Spinal cord (tissue), 10 donors: ENCODE measurements at places on chromosomes 2 and 18.

- no peak for DNase-seq
Observed at GRCh38 chr2:209473930-209474419, 50.1 kb downstream of the MAP2 start.

DNA sequence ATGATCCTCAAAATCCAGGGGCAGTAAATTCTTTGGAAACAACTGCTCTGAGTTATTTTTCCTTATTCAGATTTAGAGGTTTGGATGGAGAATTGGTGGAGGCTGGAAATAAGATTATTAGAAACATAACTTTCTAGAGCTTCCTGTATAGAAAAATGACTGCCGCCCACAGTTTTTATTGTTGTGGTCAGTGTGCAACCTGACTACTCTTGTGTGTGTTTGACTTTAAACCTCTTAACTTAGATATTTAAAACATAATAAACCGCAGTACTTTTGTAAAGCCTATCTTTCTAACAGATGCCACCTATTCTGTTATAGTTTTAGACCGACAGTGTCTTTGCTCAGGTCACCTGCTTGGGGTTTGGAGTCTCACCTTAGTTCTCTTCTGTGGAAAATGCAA is 115.4 kb upstream of the BCL2L11 start:
- DNase-seq, result no peak

- DNase-seq, result no peak
Observed at GRCh38 chr2:64838817-64839216, 150.4 kb upstream of the SLC1A4 start.

GRCh38 chr2:188853307-188853706 is 120.9 kb upstream of the COL3A1 start:
- DNase-seq, result no peak

DNA sequence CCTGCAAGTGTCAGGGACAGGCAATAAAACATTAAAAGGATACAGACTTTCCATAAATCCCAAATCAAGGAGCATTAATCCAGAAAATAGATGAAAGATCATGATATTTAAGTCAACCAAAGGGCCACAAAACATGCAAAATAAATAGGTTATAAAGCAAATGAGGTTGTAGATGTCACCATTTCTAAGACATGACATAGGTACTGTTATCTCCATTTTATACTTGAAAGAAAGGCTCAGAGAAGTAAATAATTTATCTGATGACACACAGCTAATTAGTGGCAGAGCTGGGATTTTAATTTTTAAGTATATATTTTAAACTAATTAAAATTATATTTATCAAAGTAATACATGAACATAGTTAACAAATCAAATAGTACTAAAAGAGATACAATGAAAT is 301.8 kb downstream of the AGPS start:
- DNase-seq, result no peak

GRCh38 chr2:240143801-240144648 is 3.6 kb upstream of the OTOS start:
- no peak for DNase-seq

DNA sequence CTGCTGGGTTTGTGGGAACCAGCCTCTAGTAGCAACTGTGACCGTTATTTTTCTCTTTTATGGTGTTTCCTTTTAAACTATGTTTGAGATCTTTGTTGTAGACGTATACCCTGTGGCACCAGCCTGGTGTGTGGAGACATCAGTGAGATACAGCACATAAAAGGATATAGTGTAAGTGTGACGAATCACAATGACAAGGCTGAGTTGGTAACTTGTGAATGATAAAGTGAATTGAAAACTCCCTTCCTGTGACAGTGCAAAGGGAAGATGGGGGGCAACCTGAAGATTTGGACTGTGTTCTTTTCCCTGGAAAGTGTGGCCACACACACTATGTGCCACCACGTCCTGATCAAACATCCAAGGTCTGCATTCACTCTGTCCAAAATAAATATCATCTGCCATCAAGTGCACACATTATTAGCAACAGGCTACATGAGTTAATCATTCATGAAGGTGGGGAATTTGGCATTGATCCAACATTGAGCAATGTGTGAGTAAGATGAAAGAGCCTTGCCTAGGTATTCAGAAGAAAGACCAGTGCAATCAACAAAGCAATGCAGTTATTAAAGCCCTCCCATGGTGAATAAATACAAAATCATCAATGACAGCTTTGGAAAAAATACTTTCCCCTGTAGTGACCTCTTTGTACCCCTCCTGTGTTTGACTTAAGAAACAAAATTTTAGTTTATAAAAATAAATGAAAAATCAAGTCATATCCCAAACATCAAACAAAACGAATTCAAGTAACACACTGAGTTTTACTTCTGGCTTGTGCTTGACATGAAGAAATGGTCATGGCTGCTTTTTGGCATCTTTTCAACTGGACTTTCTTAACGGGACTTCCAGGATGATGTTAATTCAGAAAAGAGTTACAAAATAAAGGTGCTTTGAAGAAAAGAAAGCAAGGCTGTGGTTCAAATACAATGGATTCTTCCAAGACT is 1280.5 kb upstream of the ZEB2 start:
- no peak for DNase-seq

GRCh38 chr2:70124983-70125480 is 37.8 kb downstream of the PCBP1 start:
- DNase-seq, result no peak

DNA sequence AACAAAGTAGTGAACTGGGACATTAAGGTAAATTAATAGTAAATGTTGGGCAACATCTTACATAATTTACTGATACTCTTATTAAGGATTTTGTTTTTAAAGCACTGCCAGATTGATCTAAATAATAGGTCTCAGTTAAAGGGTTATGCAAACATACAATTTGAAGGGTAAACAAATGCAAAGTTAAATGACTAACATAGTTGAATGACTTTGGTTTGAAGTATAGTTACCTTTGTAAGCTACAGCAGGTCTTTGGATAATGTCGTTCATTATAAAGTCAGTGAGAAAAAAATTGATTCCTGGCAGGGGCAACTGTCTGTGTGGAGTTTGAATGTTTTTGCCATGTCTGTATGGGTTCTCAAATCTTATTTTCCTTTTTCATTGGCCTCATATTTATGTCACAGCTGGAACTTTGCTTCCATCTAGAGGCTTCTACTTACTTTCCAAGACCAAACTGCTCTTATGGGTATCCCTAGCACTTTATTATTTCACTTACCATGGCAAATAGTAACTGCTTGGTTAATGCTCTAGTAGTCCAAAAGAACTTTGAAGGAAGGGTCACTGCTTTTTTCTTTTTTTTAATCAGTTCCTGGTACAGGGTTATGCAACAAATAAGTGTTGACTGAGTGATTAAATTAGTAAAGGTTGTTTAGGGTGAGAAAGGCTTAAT is 107.8 kb downstream of the NBEAL1 start:
- peak; percentile 66 for DNase-seq

- no peak for DNase-seq
Observed at GRCh38 chr2:147232225-147232669, 612.6 kb upstream of the ACVR2A start.

- no peak for DNase-seq
Observed at GRCh38 chr2:200397785-200398184, 91.3 kb downstream of the SPATS2L start.

GRCh38 chr2:118183381-118183780 is 95.1 kb downstream of the INSIG2 start:
- no peak for DNase-seq

GRCh38 chr2:200670313-200670712 is 84.5 kb downstream of the AOX1 start:
- no peak for DNase-seq

DNA sequence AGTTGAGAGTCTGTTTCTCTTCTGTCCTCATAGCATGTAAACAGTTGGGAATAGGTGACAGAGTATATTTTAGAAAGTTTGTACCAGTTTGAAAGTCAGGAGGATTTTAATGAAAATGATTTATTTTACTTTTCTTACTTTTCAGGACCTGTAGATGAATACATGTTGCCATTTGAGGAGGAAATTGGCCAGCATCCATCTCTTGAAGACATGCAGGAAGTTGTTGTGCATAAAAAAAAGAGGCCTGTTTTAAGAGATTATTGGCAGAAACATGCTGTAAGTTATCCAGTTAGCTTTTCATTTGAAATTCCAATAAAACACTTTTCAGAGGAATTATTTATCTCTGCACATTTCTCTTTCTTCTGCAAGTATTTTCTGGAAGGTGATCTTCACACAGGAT is 81.1 kb downstream of the ACVR2A start:
- no peak for DNase-seq
